Activated CD8-positive, alpha-beta memory T cell treated with anti-CD3 and anti-CD28 coated beads, Interleukin-2, amount 50 U/mL, for 48 hours (primary cell): ENCODE measurements at places on chromosomes 12 and 14.

DNA sequence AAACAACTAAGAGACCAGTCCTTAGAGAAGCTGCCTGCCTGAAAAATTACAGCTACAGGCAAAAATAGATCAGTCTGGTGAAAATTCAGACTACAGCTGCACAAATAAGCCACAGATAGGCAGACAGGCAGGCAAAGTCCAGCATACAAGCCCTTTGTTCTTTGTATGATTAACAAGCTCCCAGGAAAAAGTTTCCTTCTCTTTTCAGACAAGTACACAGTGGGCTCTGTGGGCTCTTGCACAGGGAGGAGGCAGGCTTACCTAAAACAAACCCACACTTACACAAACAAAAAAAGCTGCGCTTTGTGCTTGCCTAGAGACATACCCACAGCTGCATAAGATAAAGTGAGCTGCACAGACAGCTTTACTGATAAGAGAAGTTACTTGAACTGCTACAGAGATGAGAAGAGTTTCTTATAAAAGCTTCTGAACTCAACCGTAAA, 7.7 kb downstream of the OR6C68 start:
- DNase-seq: no peak

- no peak for DNase-seq
Observed at GRCh38 chr14:33567731-33568130, 383.1 kb downstream of the EGLN3 start.

GRCh38 chr12:7005311-7005710, 13.0 kb downstream of the LPCAT3 start:
- no peak for DNase-seq

- no peak for DNase-seq
Observed at GRCh38 chr12:53677016-53677799, 1.3 kb upstream of the ATP5MC2 start.

GRCh38 chr12:76670776-76671175, 93.1 kb upstream of the ZDHHC17 start:
- DNase-seq: no peak

DNA sequence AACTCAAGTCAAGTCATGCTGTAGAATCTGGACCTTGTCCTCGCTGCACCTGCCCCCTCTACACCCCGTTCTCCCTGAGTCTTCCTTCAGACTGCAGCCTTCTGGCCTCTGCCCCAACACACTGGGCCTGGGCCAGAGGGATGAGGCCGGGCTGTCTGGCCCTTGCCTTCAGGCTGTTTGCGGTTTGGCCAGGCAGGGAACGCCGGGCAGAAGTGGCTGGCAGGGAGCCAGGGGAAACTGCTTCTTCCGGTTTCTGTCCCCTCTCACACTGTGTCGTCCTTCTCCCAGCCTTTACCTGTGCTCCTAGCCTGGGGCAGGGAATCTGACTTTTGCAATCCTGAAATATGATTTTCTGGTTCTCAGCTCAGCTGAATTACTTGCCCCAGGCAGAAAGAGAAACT, 13.5 kb downstream of the DGLUCY start:
- no peak for DNase-seq

DNA sequence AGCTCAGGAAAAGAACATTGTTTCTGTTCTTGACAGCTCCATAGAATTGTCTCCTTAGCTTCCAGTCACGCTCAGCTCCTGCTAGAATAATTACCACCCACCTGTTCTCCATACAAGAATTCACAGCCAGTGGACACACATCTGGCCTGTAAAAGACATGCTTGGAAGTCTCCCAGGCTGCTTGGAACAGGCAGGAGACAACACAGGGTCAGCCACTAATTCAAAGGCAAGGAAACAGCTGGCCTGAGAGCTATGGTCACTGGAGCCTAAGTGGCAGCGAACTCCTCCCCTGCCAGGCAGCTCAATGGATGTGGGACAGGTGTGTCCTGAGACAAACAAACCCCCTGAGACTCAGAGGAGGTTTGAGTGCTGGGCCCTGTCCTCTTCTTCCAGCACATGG, 22.9 kb upstream of the LTBP2 start:
- DNase-seq: no peak

DNA sequence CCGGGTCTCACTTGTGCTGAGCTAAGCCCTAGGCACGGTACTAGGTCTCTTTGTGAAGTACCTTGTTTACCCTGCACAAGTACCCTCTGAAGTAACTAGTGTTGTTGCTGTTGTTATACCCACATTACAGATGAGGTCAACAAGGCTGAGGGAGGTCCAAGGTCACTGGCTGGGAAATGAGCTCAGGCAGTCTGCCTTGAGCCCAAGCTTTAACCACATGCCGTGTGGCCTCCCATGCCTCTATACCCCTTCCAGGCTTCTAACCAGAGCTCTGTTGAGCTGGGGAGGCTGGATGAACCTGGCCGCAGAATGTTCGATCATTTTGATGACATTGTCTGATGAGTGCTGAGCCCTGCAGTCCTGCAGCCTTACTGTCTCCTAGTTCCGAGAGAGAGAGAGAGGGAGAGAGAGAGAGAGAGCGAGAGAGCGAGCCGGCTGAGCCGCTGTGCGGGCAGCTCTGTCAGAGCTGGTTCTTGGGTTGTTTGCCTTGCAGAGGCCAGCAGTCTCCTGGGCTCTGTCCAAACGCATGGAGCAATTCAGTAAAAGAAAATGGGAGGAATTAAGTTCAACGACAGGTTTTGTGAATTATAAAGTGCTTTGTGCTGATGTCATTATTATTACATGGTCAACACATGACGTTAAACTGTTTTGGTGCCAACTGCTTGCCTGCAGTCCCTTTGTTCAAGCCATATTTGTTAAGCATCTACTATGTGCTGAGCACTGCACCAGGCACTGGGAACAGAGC, 13.1 kb downstream of the JDP2 start:
- DNase-seq: no peak

DNA sequence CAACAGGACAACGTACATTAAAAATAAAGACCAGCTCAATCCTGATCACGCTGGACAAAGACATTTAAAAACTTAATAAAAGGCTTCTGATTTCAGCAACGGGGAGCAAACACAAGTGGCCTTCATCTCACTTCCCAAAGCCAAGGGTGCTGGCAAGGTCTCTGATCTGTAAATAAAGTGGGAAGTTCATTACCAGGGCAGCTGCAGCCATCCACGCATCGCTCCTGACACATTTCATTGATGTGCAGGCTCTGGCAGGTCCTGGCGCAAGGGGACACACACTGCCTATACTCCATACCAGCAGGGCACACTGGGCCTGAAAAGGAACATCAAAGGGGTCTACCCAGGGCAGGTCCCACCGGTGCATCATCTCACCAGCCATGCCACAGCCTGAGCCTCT, 51.0 kb downstream of the VWF start:
- no peak for DNase-seq

GRCh38 chr12:77973579-77973978, 142.9 kb downstream of the NAV3 start:
- DNase-seq: no peak

DNA sequence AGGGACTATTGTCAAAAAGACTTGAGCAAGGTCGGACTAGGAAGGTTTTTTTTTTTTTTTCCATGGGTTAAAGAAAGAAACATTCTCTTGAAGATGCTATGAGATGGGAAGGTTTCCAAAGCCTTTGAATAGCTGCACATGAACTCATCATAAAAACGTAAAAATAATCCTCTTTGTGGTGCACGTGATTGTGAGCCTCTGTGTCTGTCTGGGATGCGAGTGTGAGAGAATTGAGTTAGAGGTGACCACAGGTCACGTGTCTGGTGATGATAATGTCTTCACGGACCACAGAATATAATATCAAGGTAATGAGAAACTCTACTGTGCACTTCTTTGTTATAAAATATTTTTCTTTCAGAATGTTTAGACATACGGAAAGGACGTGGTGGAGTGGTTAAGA, 24.3 kb upstream of the ADGRD1 start:
- DNase-seq: no peak

DNA sequence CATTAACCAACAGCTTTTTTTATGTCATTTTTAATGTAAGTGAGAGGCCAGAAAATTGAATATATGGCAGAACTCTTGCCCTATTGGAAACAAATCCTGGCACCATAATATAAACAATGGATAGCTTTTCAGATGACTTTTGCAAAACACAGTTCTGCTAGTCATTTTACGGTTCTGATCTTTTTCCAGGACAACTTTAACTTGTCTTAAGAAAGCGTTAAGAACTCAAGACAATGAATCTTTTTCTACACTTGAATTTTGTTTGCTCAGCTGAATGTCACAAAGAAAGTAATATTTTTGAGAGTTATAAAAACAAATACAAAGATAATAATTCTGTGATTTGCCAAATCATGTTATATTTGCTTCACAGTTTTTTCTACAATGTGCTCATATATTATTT, 13.2 kb downstream of the KERA start:
- no peak for DNase-seq

GRCh38 chr12:62757048-62757447, 177.9 kb downstream of the PPM1H start:
- DNase-seq: no peak
